Endothelial cell of umbilical vein (primary cell): ENCODE measurements at places on chromosomes 1 and 21. TPM values are rescaled to one million over a fixed set of nuclear protein-coding genes. Genes with fewer than 3 reads are reported as not detected.

TAF1A gene
- 5.3 and 7.1 TPM in 2 replicates for total RNA-seq

FAAH gene
- 1.5 TPM in 1 of 2 replicates, not detected in the other for total RNA-seq

OR2M3 gene
- total RNA-seq, result not detected in 2 replicates

SDC3 gene
- 20.8 and 25.9 TPM in 2 replicates for total RNA-seq

CLEC20A gene
- not detected in 2 replicates for total RNA-seq

IL12RB2 gene
- total RNA-seq, result 0.42 and 0.48 TPM in 2 replicates

TSTD1 gene
- 8.9 and 12.5 TPM in 2 replicates for total RNA-seq

KRTAP24-1 gene
- not detected in 2 replicates for total RNA-seq

GBP6 gene
- not detected in 2 replicates for total RNA-seq

S100A8 gene
- not detected in 2 replicates for total RNA-seq

DOCK7 gene
- 31.9 and 38.8 TPM in 2 replicates for total RNA-seq

ANKRD65 gene
- total RNA-seq, result 0.32 and 0.38 TPM in 2 replicates

HPDL gene
- total RNA-seq, result 5.6 and 5.9 TPM in 2 replicates

TPRG1L gene
- 46.2 and 53.8 TPM in 2 replicates for total RNA-seq

DISP3 gene
- total RNA-seq, result 0.49 and 0.51 TPM in 2 replicates

CSF3R gene
- total RNA-seq, result not detected in 2 replicates

CREG1 gene
- 12.1 and 15.8 TPM in 2 replicates for total RNA-seq

ILDR2 gene
- not detected in 2 replicates for total RNA-seq

SLC37A1 gene
- 7.6 and 11.2 TPM in 2 replicates for total RNA-seq

BMP8A gene
- total RNA-seq, result 0.44 TPM in 1 of 2 replicates, not detected in the other

LCE1A gene
- total RNA-seq, result not detected in 2 replicates

EFCAB7 gene
- total RNA-seq, result 6.1 and 7.1 TPM in 2 replicates

SLC22A15 gene
- total RNA-seq, result 0.44 TPM in 1 of 2 replicates, not detected in the other

TCHH gene
- total RNA-seq, result not detected in 2 replicates

VCAM1 gene
- 1.7 and 2.3 TPM in 2 replicates for total RNA-seq

GUCA2B gene
- not detected in 2 replicates for total RNA-seq

ATP6V1G3 gene
- not detected in 2 replicates for total RNA-seq

TTC4 gene
- total RNA-seq, result 21.4 and 28.8 TPM in 2 replicates

AQP10 gene
- total RNA-seq, result not detected in 2 replicates

GPR52 gene
- 0.72 and 2.2 TPM in 2 replicates for total RNA-seq

CRABP2 gene
- 1.0 and 2.6 TPM in 2 replicates for total RNA-seq

LIN28A gene
- total RNA-seq, result not detected in 2 replicates

SPRR2E gene
- total RNA-seq, result not detected in 2 replicates

CHI3L2 gene
- total RNA-seq, result not detected in 2 replicates

HSF2BP gene
- 0.55 and 0.67 TPM in 2 replicates for total RNA-seq

SOAT1 gene
- total RNA-seq, result 34.2 and 38.2 TPM in 2 replicates

PPP1R12B gene
- 11.5 and 11.6 TPM in 2 replicates for total RNA-seq

PADI2 gene
- not detected in 2 replicates for total RNA-seq

RAB7B gene
- not detected in 2 replicates for total RNA-seq

C1orf141 gene
- total RNA-seq, result not detected in 2 replicates

ELAPOR1 gene
- 1.0 and 1.1 TPM in 2 replicates for total RNA-seq

TRIM67 gene
- not detected in 2 replicates for total RNA-seq

TNFRSF25 gene
- total RNA-seq, result 33.9 and 48.7 TPM in 2 replicates

NME7 gene
- total RNA-seq, result 25.0 and 25.3 TPM in 2 replicates

ASCL5 gene
- total RNA-seq, result not detected in 2 replicates

SMPDL3B gene
- total RNA-seq, result 0.23 TPM in 1 of 2 replicates, not detected in the other

FCRLB gene
- total RNA-seq, result 0.62 and 0.90 TPM in 2 replicates

TRAPPC3 gene
- total RNA-seq, result 87.7 and 93.4 TPM in 2 replicates

PADI3 gene
- not detected in 2 replicates for total RNA-seq

C1QC gene
- total RNA-seq, result not detected in 2 replicates

CHODL gene
- total RNA-seq, result not detected in 2 replicates

WNT9A gene
- total RNA-seq, result 4.1 and 5.4 TPM in 2 replicates

DISC1 gene
- total RNA-seq, result 12.8 and 14.7 TPM in 2 replicates

NFIA gene
- 41.3 and 47.0 TPM in 2 replicates for total RNA-seq

IFFO2 gene
- total RNA-seq, result 31.1 and 35.1 TPM in 2 replicates
